ENCODE measurements at places on chromosomes 16 and 17.

DNA sequence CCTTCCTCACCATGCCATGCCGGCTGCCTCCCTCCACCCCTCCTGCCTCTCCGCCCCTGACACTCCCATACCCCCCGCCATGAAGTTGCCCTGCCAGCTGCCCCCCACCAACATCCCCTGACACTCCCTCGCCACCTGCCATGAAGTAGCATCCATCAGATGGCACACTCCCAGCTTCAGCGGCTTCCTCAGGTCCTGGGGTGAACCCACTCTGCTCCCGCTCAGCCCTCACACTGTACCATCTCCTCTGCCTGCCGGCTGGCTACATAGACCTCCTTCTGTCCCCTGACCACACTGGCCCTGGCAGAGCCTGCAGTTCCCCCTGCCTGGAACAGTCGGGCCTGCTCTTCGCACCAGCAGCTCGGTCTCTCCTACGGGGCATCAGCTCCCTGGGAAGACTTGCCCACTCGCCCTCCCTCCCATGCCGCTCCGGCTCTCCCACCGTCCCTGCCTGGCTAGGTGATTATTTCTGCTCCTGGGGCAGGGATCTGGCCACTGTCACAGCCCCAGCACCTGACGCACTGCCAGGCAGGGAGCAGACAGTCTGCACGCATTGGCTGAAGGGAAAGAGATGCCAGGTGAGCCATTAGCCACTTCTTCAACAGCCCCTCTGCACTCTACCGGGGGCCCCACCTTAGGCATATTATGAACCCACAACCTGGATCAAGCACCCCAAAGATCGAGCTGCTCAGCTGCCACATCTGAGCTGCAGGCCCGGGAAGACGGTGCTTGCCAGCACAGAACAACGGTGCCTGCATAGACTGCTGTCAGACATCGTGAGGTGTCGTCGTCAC lies 9.0 kb downstream of the CANT1 start:
- no peak for DNase-seq

DNA sequence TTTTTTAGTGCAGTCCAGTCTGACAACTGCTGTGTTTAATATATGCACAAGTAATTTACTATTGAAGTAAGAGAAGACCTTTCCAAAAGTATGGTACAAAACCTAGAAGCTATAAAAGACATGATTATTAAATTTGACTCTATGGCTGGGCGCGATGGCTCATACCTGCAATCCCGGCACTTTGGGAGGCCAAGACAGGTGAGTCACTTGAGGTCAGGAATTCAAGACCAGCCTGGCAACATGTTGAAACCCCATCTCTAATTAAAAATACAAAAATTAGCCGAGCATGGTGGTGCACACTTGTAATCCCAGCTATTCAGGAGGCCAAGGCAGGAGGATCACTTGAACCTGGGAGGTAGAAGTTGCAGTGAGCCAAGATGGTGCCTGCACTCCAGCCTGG lies 41.4 kb upstream of the VWA3A start:
- no peak for DNase-seq

DNA sequence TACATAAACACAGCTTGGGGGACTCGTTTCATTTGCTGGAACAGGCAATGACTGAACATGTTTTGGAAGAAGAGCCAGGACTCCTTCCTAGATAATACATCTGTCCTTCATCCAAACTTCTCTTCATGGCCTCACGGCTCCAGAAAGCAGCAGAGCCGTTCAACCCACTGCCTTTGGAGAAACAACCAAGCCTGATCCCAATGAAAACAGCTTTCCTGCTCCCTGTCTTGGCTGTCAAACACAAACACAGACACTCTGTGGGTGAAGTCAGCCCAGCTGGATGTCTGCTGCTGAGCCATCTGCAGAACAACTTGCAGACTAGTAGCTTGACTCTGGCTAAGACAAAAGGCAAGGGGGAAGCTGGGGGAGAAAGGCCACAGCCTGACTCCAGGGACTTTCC lies 345.1 kb upstream of the PSMD7 start:
- no peak for DNase-seq

GRCh38 chr16:3519581-3519980 lies 18.8 kb downstream of the CLUAP1 start:
- DNase-seq = no peak

DNA sequence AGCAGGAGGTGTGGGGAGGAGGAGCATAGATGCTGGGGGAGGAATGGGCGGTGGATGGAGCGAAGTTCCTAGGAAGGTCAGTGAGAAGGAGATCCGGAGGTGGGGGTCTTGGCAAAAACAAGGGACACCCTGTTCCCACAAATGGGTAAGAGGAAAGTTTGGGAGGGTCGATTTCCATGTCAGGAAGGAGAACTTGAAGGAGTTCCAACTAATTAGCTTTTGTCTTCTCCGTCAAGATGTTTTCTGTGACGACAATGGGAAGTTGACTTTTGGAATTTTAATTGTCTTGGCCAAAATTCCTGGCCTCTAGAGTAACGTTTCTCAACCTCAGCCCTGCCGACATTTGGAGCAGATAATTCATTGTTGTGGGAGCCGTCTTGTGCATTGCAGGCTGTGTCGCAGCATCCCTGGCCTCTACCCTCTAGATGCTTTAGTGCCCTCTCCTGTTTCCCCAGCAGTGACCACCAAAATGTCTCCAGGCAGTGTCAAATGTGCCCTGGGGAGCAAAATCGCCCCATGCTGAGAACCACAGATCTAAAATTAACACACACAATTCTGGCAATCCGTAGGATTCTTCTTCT lies 97.1 kb downstream of the PITPNC1 start:
- DNase-seq = no peak

GRCh38 chr16:66933776-66934137 lies 445 bp downstream of the CIAO2B start:
- DNase-seq = no peak

DNA sequence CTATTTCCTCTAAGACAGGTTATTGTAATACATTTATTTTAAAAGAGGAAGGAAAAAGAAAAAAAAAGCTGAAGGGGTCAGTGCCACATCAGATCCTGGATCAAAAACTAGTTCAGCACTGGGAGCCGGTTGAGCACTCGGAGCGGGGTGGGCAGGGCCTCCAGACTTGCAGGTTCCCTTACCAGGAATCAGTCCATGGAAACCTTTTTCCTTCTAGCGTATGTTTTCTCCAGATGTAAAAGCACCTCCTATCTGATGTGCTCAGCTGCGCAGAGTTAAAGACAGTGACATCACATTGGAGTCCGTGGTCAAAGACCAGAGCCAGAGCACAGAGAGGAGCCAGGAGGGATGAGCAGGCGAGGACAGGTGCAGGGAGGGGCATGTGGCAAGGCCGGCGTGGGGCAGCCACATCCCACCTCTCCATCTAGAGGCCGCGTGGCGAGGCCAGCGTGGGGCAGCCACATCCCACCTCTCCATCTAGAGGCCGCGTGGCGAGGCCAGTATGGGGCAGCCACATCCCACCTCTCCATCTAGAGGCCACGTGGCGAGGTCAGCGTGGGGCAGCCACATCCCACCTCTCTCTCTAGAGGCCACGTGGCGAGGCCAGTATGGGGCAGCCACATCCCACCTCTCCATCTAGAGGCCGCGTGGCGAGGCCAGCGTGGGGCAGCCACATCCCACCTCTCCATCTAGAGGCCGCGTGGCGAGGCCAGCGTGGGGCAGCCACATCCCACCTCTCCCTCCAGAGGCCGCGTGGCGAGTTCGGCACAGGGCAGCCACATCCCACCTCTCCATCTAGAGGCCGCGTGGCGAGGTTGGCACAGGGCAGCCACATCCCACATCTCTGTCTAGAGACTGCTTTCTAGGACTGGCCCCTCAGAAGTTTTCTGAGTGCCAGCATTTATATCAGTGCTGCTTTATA lies 166.8 kb upstream of the CHMP6 start:
- DNase-seq = no peak

DNA sequence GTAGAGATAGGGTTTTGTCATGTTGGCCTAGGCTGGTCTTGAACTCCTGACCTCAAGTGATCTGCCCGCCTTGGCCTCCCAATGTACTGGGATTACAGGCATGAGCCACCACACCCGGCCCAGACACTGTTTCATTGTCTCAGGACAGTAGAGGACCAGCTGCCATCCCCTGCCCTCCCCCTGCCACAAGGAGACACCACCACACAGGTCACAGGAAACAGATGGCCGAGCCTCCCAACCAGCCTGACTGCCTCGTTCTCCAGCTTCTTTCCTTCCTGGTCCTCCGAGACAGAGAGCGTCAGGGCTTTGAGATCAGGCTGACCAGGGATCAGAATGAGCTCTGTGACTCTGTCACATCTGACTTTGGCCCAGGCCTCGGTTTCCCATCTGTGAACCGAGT lies 20.8 kb upstream of the RNPS1 start:
- DNase-seq = no peak

DNA sequence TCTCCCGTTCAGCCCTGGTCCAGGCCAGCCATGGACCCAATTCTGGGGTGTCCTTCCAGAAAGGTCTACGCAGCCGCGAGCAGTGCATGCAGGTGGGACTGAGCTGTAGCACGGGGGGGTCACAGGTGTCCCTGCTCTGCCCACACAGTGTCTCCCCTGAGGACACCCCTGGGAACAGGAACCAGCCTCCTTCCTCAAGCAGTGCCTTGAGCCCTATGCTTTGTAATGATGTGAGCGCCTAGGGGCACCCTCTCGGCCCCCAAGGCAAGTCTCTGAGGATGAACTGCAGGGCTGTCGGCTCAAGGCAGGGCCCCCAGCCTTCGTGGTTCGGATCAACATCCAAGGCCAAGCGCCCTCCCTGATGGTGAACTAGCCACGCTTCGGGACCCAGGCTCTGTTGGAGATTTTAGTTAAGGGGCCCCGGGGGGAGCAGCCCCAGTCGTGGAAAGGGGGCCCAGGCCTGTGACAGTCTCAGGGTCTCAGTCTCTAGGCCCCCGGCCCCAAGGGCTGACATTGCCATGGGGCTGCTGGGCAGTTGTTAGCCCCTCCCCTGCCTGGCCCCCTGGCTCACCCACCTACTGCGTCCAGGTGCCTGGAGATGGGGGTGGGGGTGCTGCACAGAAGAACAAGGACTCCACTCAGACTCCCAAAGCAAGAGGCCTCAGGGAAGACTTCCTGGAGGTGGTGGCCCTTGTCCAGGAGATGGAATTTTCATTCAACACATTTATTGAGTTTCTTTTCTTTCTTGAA lies 2.3 kb downstream of the IL17C start:
- DNase-seq = no peak

GRCh38 chr17:80968602-80969029 lies 23.0 kb upstream of the CHMP6 start:
- DNase-seq = no peak

- DNase-seq = no peak
Measured at GRCh38 chr16:85967111-85967510, 68.1 kb downstream of the IRF8 start.

- DNase-seq = no peak
Measured at GRCh38 chr16:73858326-73858725, 438.3 kb upstream of the PSMD7 start.

DNA sequence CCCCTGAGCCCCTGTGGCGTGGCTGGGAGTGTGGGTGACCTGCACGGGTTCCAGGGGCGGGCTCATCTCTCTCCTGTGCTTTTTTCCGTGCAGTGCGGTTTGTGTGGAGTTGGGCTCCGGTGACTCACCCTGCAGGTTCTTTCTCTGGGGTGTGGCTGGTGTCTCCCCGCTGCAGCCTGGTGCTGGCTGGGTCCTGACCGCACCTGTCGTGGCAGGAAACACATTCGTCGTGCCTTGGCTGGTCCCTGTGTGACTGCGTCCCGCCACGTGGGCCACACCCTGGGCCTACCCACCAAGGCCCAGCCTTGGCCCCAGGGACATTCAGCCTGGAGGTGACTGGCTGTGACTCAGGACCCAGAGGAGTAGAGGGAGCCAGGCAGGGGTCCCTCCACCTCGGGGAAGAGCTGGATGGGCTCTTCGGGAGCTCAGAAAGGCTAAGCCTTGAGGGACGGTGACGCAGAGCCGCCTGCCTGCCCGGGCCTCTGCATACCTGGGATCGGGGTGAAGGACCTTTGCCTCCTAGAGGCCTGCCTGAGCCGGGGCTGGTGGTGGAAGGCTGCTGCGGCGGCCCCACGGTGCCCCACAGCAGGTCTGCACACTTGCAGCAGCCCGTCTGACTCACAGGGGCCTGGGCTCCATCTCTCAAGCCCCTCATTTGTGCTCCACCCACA lies 7.8 kb downstream of the TRAF7 start:
- no peak for DNase-seq

- DNase-seq = no peak
Measured at GRCh38 chr17:72850410-72851118, 241.9 kb downstream of the SLC39A11 start.

DNA sequence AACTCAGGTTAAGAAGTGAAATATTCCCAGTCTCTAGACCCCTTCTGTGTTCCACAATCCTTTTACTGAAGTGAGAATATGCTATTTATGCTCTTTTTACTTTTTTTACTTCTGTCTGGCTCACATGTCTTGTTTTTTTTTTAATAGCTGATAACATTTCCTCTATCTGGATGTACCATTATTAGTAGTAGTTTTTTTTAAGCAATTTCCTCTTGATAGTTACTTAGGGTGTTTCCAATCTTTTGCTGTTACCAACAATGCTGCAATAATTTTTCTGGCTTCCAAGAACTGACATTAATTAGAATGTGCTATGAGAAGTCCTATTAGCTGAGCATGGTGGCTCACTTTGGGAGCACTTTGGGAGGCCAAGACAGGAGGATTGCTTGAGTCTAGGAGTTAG lies 32.0 kb downstream of the KSR1 start:
- DNase-seq = no peak

- DNase-seq = no peak
Measured at GRCh38 chr17:3556916-3557767, 470 bp downstream of the TRPV3 start.

GRCh38 chr17:41467561-41467960 lies 375 bp upstream of the KRT32 start:
- DNase-seq = no peak

DNA sequence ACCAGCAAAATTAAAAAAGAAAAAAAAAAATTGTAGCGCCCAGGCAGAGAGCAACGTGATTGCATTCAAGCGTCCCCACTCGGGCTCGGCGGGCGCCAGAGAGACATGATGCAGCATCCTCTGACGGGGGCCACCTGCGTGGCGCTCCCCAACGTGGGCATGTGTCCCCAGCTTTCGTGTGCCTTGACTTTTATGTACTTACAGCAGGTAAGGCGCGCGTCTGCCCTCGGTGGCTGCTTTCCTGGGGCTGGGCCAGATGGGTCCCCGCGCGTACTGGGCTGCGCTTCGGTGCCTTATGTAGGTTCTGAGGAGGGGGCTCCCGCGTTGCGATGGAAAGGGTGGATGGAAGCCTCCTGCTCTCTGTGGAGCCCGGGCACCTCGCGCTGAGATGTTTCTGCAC lies 28.4 kb upstream of the RBFOX1 start:
- no peak for DNase-seq

DNA sequence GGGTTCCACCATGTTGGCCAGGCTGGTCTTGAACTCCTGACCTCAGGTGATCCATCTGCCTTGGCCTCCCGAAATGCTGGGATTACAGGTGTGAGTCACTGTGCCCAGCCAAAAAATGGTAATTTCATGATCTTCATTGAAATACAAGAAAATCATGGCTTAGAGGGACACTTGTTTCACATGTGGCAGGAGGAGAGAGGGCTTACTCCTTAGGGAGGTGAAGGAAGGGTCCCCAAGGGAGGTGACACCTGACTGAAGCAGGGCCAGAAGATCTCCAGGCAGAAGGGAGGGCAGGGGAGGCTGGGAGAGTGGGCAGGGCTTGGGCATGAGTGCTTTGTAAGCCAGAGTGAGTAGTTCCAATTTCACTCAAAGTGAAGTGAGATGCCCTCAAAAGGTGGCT lies 20.0 kb upstream of the ITGAX start:
- DNase-seq = no peak

- no peak for DNase-seq
Measured at GRCh38 chr17:41941168-41941567, 10.8 kb downstream of the ODAD4 start.

All from T-cell (primary cell).